Sigmoid colon (tissue), 7 donors: ENCODE measurements at places on chromosomes 7 and 10. TPM values are rescaled to one million over a fixed set of nuclear protein-coding genes. Genes with fewer than 3 reads are reported as not detected.

The PLXNA4 gene
- 1.2 TPM for polyA plus RNA-seq

The STOX1 gene
- polyA plus RNA-seq = 0.99 TPM

The CYP2C8 gene
- 1.4 TPM for polyA plus RNA-seq

The SCART1 gene
- not detected for polyA plus RNA-seq

The C10orf105 gene
- polyA plus RNA-seq = not detected

The PRKRIP1 gene
- 24.1 TPM for polyA plus RNA-seq

The MYOZ1 gene
- 0.17 TPM for polyA plus RNA-seq

The PRSS58 gene
- polyA plus RNA-seq = not detected

The MAGI2 gene
- polyA plus RNA-seq = 0.69 TPM
